Mesothelial cell of epicardium (in vitro differentiated cells): ENCODE measurements at places on chromosomes 1 and 21.

GRCh38 chr1:25820247-25821111 lies 725 bp downstream of the MTFR1L start:
- no peak for DNase-seq

DNA sequence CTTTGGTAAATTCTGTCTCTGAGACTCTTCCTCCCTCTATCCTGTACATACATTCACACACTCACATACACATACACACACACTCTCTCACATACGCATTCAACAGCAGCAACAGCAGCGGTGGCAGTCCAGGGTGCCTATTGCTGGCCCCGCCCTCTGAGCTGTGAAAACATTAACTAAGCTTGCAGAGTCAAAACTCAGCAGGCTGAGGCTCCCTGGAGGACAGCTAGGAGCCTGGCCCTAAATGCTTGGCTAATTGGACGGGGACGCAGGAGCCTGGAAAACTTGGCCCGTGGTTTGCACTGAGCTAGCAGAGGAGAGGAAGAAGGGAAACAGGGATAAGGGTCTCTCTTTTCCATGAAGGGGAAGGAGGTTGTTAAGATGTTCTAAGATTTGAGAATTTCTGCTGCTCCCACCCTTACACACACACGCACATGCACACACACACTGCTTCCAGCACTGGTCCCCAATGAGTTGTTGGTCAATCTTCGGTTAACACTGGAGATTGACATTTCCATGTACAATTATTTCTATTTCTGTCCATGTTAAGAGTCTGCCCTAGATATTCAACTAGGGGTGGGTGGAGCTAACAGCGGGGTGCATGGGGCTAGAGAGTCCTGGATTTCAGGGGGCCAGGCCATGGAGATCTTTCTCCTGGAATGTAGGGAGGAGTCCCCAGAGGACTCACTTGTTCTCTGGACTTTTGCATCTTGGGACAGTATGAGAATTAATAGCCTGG lies 94.2 kb downstream of the PLXNA2 start:
- DNase-seq: no peak

DNA sequence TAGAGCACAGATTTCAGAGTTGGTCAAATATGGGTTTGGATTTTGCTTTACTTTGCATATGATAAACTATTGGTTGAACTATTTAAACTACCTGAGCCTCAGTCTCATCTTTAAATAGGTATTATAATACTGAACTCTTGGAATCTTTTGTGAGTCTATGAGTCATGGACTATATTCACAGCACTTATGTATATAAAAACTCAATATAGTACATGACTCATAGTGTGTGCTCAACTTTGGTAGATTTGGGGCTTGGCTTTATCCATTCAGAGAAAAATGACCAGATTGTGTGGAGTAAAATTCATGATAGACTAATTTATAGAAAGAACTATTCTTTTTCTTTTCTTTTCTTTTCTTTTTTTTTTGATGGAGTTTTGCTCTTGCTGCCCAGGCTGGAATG lies 28.7 kb downstream of the FCRL3 start:
- no peak for DNase-seq

GRCh38 chr1:184959626-184960025 lies 14.7 kb downstream of the NIBAN1 start:
- no peak for DNase-seq

DNA sequence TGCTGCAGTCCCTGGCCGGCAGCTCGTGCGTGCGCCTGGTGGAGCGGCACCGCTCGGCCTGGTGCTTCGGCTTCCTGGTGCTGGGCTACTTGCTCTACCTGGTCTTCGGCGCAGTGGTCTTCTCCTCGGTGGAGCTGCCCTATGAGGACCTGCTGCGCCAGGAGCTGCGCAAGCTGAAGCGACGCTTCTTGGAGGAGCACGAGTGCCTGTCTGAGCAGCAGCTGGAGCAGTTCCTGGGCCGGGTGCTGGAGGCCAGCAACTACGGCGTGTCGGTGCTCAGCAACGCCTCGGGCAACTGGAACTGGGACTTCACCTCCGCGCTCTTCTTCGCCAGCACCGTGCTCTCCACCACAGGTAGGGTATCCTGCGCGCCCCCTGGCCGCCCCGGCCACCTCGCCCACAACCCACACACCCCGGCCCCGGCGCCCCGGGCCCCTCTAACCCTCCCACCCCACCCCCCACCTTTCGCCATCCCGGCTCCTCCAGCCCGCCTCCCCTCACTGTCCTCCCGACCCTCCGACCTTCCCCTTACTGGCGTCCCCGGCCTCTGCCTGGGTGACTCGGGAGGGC lies 352 bp downstream of the KCNK1 start:
- peak; percentile 72 for DNase-seq

DNA sequence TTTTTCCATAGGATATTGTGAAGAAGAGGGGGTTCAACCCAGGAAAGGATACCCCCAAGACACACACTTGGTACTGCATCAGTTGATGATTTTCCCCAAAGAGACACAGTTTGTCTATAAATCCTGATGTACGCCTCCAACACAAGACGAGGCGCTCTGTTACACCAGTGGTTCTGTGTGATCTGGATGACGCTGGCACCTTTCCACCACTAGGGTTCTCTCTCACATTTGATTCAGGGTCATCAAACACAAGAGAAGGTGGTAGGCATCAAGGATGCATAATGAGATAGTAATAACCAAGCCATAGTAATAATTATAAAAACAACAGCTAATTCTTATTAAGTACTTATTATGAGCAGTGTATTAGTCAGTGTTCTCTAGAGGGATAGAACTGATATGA lies 508.8 kb upstream of the ZP4 start:
- no peak for DNase-seq

DNA sequence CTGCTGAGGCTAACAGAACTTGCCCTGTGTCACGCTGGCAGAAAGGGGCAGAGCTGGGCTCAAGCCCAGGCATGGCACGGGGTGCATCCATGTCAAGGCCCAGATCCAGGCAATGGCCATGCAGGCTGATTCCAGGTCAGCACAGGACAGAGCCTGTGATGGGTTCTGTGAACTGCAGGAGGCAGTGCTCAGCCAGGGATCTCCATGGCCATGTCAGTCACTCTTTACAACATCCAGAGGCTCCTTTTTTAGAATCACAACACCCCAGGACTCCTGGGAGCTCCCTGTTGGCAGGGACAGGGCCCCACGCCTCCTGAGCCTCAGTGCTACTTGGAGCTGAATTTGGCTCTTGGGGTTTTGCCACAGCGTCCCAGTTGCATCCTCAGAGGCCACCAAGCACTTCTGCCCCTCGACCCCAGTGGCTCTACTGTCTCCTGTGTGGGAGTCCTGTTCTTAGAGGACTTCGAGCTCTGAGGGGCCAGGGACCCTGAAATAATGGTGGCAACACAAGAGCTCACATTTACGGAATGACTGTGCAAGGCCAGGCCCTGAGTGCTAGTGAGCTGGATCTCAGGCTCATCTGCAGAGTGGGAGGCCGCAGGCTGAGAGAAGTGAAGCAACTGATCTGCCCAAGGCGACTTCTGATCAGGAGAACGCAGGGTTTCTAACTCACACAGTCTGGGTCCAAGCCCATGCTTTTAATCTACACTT lies 211.5 kb downstream of the TRABD2B start:
- DNase-seq: no peak

DNA sequence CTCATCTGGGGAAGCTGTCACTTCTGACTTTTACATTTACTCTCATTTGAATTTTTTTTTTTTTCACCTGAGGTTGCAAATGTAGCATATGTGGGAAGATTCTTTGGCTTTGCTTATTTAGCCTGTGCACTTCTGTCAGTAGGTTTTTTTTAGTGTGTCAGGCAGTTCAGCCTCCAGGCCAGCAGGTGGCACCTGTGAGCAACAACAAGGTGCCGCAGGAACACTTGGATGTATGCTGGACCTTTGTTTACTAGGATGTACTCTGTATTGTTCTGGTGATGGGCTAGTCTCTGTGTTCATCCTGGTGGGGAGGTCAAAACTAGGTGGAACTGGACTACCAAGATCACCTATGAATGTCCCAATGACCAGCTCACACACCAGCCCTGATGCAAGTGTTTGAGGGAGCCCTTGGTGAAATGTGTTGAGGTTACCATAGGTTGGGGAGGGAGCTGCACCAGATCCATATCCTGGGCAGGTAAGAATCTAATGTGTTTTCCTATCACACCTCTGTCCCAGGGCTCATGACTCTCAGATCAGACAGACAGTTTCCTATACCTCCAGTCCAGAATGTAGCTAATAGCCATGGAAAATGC lies 618.2 kb downstream of the BRINP3 start:
- DNase-seq: no peak

- DNase-seq: no peak
These were observed 2.2 kb upstream of the NEGR1 start for GRCh38 chr1:72284348-72285073.

DNA sequence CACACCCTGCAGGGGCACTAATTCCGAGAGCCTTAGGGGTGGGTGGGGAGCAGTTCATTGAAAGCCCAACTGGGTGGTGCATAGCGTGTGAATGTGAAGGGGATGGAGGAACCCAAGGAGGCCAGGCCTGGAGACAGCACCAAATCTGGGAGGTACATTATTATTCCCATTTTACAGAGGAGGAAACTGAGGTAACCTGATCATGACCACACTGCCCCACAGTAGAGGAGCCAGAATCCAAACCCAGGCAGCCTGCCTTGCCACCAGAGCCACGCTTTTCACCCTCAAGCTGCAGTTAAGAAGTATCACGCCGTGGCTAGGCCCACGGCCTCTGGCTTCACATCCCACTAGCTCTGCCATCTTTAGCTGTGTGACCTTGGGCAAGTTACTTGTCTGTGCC lies 633 bp upstream of the BSND start:
- DNase-seq: no peak

DNA sequence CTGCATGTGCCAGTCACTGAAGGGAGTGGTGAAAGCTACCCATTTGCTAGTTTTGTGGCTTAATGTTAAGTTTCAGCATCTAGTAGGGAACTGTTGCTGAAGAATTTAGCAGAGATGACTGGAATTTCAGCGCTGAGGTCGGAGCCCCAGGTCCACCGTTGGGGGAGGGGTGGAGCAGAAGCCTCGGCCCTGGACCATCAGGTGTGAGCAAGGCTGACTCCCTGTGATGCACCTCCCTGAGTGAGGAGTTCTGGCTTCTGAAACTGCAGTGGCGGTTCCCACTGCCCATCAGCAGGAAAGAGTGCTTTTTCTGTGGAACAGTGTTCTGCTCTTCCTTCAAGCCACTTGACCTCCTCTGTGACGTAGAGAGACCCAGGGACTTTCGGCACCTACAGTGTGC lies 1.3 kb downstream of the NOS1AP start:
- no peak for DNase-seq

- DNase-seq: no peak
These were observed 531.9 kb upstream of the CAMK1G start for GRCh38 chr1:209051570-209051969.

DNA sequence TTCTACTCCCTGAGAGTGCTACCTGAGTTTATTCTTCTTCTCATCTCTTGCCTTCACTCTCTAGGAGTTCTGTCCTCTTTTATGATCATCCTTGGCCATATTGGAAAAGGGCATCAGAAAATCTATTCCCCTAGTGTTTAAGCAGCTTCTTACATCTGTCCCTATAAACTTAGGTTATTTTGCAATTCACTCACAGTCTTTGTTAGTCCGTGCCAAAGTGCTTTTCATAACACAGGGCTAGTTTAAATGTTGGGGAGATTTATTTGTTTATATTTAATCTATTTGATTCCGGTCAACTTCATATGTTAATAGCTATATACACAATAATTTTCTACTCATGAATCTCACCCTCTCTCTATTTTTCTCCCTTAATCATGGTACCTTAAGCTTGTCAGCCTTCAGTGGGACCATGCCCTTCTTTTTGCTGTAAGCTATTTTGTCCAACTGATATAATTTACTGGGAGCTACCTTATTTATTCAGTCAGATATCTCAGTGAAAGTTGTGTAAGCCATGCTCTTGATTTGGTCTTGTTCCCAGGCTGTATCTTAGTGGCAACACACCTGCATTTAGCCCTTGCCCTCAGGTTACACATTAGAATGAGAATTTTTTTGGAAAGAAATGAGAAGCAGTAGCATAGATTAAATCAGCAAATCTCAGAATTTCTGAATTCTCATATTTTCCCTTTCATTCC lies 106.3 kb upstream of the SMYD2 start:
- no peak for DNase-seq

DNA sequence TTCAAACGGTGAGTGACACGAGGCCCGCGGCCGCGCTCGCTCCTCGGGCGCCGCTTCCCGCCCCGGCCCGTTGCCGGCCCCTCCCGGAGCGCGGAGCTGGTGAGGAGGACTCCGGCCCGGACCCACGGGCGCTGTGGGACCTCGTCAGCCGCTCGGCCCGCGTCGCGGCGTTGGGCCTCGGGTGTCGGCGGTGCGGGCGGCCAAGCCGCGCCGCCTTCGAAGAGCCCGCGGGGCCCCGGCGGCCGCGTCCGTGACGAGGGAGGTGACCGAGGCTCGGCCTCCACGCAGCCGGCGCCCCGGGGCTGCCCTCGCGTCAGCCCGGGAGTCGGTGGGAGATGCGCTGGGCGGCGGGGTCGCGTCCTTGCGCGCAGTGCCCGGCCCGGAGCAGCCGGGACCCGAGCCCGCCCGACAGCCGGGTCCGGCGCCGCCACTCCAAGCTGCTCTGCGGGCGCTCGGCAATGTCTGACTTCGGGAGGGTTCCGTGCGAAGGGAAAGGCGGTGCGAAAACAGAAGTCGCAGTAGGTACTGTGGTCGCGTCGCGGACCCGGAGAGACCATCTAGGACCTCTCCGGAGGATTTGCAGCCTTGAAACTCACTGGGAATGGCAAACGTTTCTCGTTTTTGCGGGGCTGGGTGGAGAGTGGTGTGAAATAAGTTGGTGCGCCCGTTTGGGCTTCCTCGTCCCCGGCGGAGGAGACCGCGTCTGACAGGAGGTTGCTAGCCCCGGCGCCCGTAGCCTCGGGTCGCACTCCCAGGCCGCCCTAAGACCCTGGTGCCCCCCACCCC lies 829 bp downstream of the SPEN start:
- DNase-seq: peak; percentile 23

DNA sequence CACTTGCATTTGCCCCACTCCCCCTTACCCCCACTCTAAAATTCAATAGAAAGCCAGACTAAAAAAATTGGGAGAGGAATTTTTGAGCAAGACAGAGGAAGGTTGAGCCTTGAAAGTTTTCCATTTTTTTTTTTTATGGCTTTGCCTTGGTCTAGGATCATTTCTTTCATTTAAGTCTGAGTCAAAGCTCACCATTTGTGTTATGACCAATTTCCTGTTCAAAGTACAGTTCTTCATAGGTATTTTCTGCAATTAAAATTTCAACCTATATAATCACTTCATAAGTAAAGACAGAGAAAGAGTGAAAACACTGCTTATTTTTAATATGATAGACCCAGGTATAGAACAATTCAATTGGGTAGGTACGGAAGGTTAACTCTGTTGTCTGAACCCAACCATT lies 436.6 kb upstream of the ADGRL2 start:
- no peak for DNase-seq

DNA sequence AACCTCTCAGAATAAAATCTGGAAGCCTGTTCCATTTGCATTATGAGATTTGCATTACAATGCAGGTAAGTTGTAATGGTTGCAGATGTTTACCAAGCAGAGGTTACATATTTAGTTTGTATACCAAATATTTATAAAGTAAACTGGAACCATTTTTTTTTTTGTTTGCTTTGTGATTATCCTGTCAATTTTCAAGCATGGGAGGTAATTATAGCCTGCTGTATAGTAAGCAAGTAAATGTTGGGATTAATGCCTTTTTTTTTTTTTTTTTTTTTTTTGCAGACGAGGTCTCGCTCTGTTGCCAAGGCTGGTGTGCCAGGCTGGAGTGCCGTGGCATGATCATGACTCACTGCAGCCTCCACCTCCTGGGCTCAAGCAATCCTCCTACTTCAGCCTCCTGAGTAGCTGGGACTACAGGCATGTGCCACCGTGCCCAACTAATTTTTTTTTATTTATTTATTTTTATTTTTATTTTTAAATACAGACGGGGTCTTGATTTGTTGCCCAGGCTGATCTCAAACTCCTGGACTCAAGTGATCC lies 21.0 kb downstream of the NFYC start:
- DNase-seq: no peak

GRCh38 chr1:212315907-212316306 lies 30.7 kb downstream of the PPP2R5A start:
- DNase-seq: no peak
